Brain microvascular endothelial cell (primary cell): ENCODE measurements at places on chromosomes 1 and 21.

- no peak for DNase-seq
Measured at GRCh38 chr1:247857985-247858619, 1.1 kb downstream of the TRIM58 start.

GRCh38 chr1:117809764-117810163 is 119.7 kb downstream of the GDAP2 start:
- no peak for DNase-seq

DNA sequence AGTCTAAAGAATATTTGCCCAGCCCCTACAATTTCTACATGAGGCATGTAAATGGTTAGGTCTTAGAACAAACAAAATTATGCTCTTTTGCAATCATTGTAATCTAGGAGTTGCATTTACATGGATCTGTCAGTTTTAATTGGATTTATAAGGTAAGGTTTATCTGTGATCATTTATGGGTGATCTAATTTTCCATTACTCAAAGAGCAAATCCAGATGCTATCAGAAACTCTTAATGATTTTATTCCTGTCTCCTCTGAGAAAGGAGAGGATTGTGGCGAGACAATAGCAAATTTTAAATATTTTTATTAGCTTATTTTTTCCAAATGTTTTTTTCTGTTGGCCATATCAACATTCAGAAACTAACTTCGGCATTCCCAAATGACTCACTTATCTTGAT is 14.2 kb upstream of the NEGR1 start:
- no peak for DNase-seq

DNA sequence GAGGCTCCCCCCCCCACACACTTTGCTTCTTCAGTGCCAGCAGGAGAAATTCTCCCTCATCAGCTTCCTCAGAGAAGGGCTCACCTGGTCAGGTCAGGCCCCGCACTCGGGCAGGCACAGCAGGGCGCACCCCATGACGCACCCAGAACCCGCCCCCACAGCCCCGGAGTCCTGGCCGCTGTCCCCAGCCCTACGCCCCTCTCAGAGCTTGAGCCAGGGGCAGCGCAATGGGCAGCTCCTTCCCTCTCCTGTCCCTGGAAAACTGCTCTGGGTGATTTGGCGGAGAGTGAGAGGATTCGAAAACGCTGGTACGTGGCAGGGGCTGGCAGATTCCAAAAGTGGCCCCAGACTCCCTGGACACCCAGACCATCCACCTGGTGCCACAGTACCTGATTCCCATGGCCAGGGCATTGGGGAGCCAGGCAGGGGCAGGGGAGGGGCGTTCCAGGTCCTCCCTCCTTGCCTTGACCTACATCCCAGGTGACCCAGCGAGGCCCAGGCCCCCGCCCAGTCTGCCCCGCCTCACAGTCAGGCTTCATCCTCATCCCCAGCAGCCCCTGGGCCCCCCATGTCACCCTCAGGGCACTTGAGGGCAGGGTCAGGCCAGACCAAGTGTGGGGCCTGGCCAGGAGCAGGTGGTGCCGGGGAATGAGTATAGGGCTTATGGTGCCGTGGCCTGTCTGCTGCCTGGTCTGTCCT is 23.7 kb downstream of the RRP1 start:
- no peak for DNase-seq

GRCh38 chr1:205976036-205976435 is 27.2 kb downstream of the RAB7B start:
- no peak for DNase-seq

- no peak for DNase-seq
Measured at GRCh38 chr1:190479516-190479915, 1.9 kb upstream of the BRINP3 start.

GRCh38 chr1:147283011-147283410 is 40.5 kb downstream of the CHD1L start:
- DNase-seq: no peak

- DNase-seq: no peak
Measured at GRCh38 chr1:172801771-172802322, 142.9 kb downstream of the FASLG start.

DNA sequence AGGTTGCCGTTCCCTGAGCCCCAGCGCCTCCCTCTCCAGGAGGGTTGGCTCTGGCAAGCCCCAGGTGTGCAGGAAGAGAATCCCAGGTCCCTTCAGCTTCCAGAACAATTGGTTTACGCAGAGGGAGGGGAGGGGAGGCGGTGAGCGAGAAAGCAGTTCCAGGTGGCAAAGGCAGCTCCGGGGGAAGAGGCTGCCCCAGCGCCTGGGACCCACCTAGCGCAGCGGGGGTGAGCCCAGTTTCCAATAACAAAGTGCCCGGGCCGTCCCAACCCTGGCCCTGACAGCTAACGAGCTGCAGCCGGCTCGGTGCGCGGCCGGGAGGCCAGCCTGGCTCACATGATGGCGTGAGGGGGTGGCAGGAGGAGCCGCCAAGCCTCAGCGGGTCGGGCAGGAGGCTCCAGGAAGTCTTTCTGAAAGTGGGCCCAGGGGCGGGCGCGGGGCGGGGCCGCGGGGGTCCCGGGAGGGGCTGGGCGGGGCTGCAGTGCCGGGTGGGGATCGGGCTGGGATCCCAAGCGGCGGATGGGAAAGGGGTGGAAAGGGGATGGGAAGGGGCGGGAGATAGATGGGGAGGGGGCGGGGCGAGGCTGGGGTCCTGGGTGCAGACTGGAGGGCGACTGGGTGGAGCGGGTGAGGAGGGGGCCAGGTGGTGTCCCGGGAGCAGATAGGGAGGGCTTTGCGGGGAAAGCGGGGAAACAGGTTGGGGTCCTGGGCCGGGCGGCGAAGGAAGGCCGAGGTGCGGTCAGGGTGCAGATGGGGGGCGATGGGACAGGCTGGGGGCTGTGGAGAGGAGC is 22.8 kb downstream of the DHRS3 start:
- DNase-seq: peak; percentile 77

DNA sequence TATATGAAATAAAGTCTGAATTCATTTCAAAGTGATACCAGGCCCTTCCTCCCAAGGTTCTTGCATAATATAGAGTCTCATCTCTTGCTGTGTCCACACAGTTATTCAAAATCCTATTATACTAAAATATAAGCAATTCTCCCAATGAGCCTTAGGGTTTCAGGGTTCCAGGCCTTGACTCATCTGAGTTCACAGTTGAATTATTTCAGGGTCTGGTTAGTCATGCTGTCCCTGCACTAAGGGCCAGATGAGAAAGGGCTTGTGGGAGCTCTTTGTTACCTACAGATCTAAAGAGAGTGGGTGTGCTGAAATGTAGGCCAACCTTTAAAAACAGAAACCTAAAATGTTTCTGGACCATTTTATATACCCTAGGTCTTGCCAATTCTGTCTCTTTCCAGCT is 337.5 kb upstream of the LRRC7 start:
- no peak for DNase-seq

DNA sequence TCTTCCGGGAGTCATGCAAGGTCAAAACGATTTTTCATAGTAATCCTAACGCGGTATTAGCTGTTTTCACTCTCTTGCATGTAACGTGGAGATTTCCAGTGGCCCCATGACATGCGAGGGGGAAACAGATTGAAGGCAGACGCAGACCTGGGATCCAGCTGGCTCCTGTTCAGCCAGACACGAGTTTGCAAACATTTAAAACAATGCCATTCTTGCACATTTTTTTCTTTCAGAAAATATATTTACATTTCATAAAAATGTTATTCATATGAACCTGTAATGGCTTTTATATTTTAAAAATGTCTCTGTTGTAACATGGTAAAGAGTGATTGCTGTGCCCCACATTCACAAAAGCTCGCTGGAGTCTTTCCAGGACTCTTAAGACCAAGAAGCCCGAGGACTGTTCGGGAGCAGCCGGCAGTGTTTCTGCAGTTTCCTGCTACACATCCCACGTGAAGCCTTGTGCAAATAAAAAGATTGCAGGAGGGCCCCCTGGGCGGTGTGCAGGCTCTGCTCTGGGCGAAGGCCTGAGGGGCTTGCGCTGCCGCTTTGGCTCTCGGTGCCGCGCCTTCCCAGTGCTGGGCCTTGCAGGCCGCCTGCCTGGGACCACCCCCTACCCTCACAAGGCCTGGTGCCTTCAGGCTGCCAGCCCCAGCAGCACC is 184.9 kb downstream of the DYRK1A start:
- DNase-seq: peak; percentile 5

GRCh38 chr1:204464701-204465100 is 29.9 kb downstream of the PIK3C2B start:
- no peak for DNase-seq

- no peak for DNase-seq
Measured at GRCh38 chr1:184443624-184444023, 56.8 kb downstream of the C1orf21 start.

DNA sequence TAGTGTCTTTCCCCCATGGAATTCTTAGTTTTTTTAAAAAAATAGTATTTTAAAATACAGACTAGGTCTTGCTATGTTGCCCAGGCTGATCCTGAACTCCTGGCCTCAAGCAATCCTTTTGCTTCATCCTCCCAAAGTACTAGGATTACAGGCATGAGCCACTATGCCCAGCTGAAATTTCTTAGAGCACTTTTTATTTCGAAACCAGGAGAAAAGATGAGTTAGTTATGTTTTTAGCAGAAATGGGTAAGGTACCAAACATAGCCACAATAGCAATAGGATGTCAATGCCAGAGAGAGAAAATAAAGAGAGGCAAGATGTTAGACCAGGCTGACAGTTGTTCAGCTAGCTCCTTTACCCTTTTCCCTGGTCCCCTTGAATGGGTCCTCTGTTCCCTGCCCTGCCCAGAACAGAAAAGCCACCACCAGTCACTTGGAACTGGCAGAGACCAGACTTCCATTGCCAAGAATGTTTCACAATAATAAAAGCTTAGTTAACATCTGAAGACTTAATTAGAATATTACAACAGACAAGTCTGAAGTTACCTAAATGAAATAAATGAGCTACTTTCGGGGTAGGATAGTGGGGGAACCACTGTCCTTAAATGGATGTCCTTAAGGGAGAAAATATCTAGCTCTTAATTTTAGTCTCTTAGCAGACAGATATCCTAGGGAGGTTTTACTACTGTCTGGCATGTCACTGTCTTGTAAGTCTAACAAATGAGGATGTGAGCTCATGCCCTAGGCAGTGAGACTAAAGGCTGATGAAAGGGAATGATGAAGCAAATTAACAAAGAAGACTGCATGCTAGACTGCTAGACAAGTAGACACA is 54.3 kb downstream of the ABL2 start:
- peak; percentile 43 for DNase-seq

- peak; percentile 63 for DNase-seq
Measured at GRCh38 chr1:187013582-187014200, 184.9 kb downstream of the PLA2G4A start.

- DNase-seq: no peak
Measured at GRCh38 chr1:158022554-158023312, 29.3 kb downstream of the KIRREL1 start.
